ENCODE measurements at places on chromosomes 11 and 22.
A peak's percentile ranks its signal among the peaks of the same experiment; 100 is the strongest.

- DNase-seq, result no peak
These were observed 840.3 kb downstream of the OPCML start for GRCh38 chr11:132691848-132692550.

DNA sequence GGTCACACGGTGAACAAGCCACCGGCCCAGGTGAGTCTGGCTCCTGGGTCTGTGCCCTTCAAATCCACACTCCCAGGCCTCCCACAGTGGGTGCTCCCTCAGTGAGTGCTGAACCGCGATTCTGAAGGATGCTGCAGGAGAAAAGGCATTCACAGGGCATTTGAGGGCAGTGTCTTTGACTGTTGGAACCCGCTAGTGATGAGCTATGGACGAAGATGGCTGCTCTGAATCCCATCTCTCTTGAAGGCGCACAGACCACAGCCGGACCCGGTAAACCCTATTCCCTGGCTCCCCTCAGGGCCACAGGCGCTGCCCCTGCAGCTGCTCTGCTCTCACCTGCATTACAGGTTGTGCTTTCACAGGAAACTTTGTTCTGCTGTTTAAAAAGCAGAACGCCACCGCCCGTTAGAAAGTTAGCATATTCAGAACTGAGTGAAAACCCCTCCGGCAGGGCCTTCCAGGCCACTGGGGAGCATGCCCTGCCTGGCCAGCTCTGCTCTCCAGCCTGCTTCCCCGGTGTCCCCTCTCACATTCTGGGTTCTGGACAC, 3.2 kb downstream of the LRRC32 start:
- no peak for DNase-seq

- no peak for DNase-seq
These were observed 358.2 kb downstream of the DDX10 start for GRCh38 chr11:109023036-109023435.

- DNase-seq, result no peak
These were observed 120.8 kb upstream of the POU2AF2 start for GRCh38 chr11:111124724-111125123.

GRCh38 chr22:42281706-42282251, 11.3 kb upstream of the TCF20 start:
- DNase-seq, result no peak

GRCh38 chr11:95371153-95371552, 140.2 kb upstream of the SESN3 start:
- DNase-seq, result no peak

GRCh38 chr11:121119440-121119839, 18.4 kb downstream of the TECTA start:
- no peak for DNase-seq

GRCh38 chr11:128420265-128420664, 167.1 kb downstream of the ETS1 start:
- DNase-seq, result no peak

- DNase-seq, result no peak
These were observed 3.3 kb downstream of the TCN2 start for GRCh38 chr22:30610299-30610698.

DNA sequence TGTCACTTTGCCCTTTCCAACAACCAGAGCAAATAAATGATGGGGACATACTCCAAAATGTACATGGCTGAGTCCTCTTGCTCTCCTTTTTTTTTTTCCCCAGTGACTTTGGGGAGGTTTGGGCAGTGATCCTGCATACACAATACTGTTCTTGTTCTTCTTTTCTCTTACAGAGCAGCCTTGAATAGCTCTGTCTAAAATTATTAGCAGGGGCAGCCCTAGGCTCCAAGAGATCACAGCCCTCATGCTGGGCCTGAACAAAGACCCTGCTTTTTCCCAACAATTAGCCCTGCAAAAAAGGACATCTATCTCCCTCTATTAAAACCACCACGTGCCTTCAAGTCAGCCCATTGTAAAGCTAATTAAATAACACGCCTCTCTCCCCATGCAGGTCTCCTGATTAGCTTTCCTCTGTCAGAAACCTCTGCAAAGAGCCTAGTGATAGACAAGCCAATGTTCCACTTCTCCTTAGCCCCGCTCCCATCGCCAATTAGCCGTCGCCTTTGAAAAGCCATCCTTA, 54.7 kb downstream of the ETS1 start:
- DNase-seq, result peak; percentile 67

- DNase-seq, result no peak
These were observed 288.3 kb upstream of the ANO3 start for GRCh38 chr11:26043665-26044064.

GRCh38 chr11:61546663-61547062, 34.2 kb downstream of the SYT7 start:
- no peak for DNase-seq

- peak; percentile 59 for DNase-seq
These were observed 84.7 kb upstream of the HEPHL1 start for GRCh38 chr11:93936460-93936859.

DNA sequence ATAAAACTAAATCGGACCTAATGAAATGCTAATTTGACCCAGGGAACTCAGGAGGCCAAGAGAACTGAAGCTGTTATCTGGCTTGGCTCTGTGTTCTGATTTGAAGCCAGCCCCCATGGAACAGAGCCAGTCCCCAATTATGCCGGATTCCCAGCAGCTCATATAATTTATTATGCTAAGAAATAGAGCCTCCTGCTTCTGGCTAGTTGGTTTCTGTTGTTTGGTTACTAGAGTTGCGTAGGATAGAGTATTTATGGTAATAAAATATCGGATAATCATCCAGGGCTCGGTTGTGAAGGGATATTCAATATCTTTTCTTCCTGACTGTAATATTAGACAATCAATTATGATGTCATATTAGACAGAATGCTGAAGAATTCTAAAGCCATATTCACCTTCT, 120.4 kb upstream of the TTC12 start:
- no peak for DNase-seq

DNA sequence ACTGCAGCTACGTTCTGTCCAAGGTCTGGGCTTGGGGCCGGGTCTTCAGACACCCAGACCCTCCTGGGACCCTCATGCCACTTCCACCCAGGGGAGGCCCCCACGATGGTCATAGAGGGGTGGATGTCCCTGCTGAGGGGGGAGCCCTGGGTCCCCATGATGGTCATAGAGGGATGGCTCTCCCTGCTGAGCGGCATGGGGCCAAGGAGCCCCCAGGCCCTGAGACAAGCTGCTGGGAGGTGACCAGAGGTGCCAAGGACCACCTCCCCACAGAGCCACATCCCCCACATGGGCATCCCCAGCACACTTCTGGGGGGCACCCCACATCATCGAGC, 7.2 kb downstream of the MUC5B start:
- no peak for DNase-seq
